G401 (cell line): ENCODE measurements at places on chromosomes 6 and 20. TPM values are rescaled to one million over a fixed set of nuclear protein-coding genes. Genes with fewer than 3 reads are reported as not detected.

- no peak for DNase-seq
Measured at GRCh38 chr6:116941727-116942126, 64.7 kb downstream of the RFX6 start.

DNA sequence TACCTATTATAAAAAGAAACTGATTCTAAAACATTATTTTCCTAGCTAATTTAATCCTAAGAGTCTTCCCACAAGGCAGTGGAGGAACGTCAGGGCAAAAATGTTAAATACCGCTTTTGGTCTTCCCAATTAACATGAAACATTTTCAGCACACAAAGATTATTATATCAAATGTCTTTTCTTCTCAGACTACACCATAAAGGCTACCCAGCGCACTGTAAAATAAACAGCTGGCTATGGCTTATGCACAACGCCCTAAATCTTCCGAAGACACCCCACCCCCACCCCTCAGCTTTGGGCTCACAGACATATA lies 1.0 kb downstream of the NUDT3 start:
- DNase-seq: no peak

DNA sequence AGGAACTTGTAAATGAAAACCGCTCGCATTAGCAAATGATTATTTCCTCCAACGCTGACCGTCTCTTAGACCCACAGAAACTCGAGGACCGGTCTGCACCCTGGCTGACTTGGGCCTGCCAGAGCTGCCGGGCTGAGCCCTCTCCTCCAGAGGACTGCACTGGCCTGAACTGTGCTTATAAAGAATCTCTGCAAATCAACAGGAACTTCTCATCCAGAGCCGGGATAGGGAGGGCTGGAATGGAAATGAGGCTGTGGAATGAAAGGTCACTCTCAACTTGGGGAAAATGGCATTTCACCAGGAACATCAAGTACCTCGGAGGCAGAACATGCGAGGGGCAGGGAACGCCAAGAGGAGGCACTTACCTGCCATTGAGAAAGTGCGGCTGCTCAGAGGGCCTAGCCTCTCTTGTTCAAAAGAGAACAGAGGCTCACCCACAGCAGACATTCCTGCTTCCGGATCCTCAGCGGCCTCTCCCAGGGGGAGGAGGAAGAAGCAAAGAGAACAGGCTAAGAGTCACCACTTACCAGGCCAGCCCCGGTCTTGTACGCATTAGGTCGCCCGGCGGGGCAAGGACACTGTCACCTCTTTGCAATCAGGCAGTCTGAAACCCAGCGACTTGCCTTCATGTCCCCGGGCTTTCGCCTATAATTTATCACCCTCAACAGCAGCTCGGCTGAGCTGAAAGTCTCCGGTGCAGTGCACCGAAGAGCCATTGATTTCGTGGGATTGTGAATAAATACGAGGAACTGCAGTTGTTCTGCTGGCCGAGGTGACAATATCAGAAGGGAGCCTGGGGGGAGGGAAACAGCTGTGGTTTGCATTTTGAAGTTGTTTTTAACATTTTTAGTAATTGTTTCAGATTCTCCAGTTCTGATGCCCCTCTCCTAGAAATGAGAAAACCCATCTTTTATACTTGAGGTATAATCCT lies 37.6 kb downstream of the ZMYND8 start:
- peak; percentile 67 for DNase-seq

- no peak for DNase-seq
Measured at GRCh38 chr6:150448221-150448620, 79.4 kb downstream of the IYD start.

- DNase-seq: peak; percentile 13
Measured at GRCh38 chr6:78117966-78118365, 465.1 kb downstream of the MEI4 start.

GRCh38 chr6:1215023-1215422 lies 96.9 kb upstream of the FOXQ1 start:
- DNase-seq: no peak

The DOK5 gene
- 0.68 TPM in 1 of 2 replicates, not detected in the other for total RNA-seq

DNA sequence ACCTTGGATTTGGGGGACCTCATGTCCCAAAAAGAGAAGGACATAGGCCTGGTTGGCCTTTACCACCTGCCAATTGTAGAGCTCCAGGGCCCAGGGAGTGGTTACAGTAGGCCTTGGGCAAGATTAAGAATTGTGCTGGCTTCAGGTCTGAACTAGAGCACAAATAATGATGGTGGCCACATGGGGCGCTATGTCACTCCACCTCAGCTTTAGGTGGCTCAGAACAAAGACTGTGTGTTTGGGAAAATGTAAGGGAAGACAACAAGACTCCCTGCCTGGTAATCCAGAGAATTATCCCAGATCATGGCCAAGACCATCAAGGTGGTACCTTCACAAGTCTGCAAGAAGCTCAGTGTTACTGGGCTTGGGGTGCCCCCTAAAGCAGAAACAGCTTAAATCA lies 224.9 kb upstream of the OPRM1 start:
- DNase-seq: no peak

The GLP1R gene
- total RNA-seq: not detected in 2 replicates

DNA sequence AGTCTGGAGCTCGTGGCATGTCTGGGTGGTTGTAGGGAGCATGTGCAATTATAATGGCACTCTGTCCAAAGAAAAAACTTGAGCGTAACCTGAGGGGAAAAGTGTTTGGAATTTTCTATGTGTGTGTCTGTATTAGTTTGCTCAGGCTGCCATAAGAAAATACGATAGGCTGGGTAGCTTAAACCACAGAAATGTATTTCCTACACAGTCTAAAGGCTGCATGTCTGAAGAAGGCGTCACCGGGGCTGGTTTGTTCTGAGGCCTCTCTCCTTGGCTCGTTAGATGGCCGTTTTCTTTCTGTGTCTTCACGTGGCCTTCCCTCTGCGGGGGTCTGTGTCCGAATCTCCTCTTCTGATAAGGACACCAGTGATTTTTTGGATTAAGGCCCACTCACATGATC lies 59.0 kb downstream of the IGF2R start:
- no peak for DNase-seq

- peak; percentile 34 for DNase-seq
Measured at GRCh38 chr6:41730531-41731436, 4.6 kb downstream of the TFEB start.

DNA sequence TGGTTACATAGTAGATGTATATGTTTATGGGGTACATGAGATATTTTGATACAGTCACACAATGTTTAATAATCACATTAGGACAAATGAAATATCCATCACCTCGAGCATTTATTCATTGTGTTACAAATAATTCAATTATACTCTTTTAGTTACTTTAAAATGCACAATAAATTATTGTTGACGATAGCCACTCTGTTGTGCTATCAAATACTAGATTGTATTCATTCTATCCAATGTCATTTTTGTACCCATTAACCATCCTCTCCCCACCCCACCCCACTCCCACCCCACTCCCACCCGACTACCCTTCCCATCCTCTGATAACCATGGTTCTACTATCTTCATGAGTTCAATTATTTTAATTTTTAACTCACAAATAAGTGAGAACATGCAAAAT lies 585.4 kb downstream of the CDH26 start:
- DNase-seq: no peak

The UBE2C gene
- total RNA-seq: 75.4 and 83.0 TPM in 2 replicates

GRCh38 chr6:148538261-148539190 lies 195.9 kb downstream of the SASH1 start:
- no peak for DNase-seq

- DNase-seq: no peak
Measured at GRCh38 chr6:166333172-166333995, 9.0 kb downstream of the SFT2D1 start.

DNA sequence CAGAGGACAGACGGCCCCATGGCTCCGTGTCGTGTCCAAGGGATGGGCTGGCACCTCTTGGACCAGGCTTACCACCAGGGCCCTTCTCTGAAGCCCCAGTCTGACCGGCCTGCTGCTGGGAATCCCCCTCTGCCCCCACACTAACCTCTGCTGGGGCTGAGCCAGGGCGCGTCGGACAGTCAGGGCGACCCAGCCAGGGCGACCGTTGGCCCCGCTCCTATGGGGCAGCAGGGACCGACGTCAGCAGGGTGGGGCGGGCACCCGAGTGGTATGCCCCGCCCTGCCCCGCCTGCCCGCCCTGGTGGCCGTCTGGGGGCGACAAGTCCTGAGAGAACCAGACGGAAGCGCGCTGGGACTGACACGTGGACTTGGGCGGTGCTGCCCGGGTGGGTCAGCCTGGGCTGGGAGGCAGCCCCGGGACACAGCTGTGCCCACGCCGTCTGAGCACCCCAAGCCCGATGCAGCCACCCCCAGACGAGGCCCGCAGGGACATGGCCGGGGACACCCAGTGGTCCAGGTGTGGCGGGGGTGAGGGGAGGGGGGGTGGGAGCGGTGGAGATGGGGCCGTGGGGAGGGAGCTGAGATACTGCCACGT lies at the start of gene SLC17A9:
SLC17A9 (plus strand) TSS at position 337 of the 595 bp plus-strand sequence; CDS start at position 459, 122 bp downstream.
- no peak for DNase-seq

DNA sequence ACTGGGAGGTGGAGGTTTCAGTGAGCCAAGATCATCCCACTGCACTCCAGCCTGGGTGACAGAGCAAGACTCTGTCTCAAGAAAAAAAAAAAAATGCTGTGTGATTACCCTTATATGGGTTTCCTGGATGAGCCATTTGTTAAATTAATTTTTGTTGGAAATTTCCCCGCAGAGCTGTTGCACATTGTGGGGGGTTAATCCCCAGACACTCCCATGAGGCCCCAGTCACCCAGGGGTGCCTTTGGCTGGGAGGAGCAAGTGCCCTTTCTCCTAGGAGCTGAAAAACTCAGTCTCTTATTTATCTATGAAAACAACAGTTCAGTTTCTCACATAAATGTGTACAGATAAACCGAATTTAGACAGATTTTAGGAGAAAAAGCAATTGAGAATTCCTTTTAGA lies 4.7 kb upstream of the DEFB132 start:
- DNase-seq: no peak

GRCh38 chr20:46054606-46055005 lies 25.6 kb downstream of the SLC12A5 start:
- no peak for DNase-seq

DNA sequence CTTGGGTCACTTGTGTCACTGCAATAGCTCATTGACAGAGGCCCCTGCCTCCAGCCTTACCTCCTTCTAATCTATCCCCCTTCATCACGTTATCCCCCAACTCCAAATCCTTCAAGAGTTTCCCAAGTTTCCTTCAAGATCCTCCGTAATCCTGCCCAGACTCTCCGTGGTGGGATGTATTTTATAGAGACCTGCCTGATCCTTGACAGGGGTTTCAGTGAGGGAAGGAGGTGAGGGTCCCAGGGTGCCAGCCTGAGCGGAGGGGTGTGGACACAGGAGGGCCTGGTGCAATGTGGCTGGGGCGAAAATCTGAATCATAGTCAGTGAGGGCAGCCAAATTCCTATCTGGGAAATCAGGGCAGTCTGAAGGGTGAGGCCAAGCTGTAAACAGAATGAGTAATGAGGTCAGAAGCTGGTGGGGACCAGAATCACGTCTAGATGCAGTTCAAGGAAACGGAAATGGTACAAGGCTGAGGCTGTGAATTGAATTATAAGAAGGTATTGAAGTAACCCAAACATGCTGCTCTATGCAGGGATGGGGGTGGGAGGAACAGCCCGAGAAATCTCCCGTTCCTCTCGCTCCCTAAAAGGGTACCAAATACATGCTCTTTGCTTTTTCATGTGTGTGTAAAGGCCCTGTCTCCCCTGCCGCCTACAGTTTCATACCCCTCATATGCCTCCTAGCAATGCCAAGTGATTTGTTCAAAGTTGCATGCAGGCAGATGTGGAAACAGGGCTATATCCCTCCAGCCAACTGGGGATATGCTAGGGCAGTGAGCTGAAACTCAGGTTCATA lies 35.4 kb upstream of the PIM1 start:
- no peak for DNase-seq

The PRKN gene
- total RNA-seq: 0.18 and 1.1 TPM in 2 replicates

DNA sequence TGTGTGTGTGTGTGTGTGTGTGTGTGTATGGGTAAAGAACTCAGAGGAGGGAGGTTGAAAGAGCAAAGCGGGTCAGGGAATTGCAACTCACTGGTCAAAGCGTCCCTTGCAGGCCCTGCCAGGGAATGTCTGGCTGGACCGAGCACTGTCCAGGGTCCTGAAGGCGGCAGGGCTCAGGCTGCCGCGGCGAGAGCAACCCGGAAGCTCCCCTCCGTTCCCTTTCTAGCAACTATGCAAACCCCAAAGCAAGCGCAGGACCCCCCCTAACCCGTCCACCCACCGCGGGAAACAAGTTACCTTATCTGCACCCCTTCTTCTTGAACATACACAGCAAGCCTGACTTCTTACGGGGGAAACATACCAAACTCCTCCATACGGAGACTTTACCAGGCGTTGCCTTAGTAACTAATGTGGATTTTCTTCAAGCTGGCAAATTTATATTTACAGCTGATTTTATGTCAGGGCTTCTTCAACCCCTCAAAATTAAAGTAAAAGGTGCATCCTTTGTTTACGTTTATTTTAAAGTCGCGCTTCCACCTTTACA lies 538 bp upstream of the GRM1 start:
- DNase-seq: peak; percentile 78
